Mesothelial cell of epicardium (in vitro differentiated cells): ENCODE measurements at places on chromosomes 7 and 10. TPM values are rescaled to one million over a fixed set of nuclear protein-coding genes. Genes with fewer than 3 reads are reported as not detected.

The CALML5 gene
- 0.42 TPM in 1 of 3 replicates, not detected in the others for total RNA-seq

The RBM20 gene
- 20.5 to 23.3 TPM (median 20.7 TPM) in 3 replicates for total RNA-seq

The PRDX3 gene
- 85.7 to 91.5 TPM (median 86.5 TPM) in 3 replicates for total RNA-seq

GRCh38 chr10:22345301-22346095, at the start of gene SPAG6:
TSS of gene SPAG6 (plus strand) at chr10:22345496. CDS start at chr10:22345612, 116 bp downstream.
- peak; percentile 53 for DNase-seq

GRCh38 chr7:47631711-47632110, 49.8 kb upstream of the TNS3 start:
- no peak for DNase-seq

The LRRC4 gene
- total RNA-seq, result 2.3 to 3.2 TPM (median 2.9 TPM) in 3 replicates

DNA sequence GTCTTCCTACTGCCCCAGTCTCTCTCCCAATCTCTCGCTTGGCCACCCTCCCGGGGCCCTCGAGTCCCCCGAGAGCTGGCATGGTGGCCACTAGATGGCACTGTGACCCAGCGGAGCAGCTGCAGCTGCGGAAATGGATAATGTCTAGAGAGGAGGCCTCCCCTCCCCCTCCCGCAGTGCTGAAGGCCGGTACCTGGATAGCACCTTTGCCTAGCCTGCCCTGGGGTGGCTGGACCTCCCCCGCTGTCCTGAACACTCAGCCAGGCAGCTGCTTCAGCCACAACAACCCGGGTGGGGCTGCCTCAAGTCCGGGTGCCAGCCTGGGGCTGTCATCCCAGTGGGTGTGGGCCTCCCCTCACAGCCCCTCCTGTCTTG, 65.2 kb downstream of the GOLGA7B start:
- peak; percentile 65 for DNase-seq

GRCh38 chr7:142436601-142437000, 178.7 kb upstream of the PRSS58 start:
- DNase-seq, result no peak

GRCh38 chr10:3636356-3637181, 148.4 kb downstream of the KLF6 start:
- DNase-seq, result peak; percentile 44

DNA sequence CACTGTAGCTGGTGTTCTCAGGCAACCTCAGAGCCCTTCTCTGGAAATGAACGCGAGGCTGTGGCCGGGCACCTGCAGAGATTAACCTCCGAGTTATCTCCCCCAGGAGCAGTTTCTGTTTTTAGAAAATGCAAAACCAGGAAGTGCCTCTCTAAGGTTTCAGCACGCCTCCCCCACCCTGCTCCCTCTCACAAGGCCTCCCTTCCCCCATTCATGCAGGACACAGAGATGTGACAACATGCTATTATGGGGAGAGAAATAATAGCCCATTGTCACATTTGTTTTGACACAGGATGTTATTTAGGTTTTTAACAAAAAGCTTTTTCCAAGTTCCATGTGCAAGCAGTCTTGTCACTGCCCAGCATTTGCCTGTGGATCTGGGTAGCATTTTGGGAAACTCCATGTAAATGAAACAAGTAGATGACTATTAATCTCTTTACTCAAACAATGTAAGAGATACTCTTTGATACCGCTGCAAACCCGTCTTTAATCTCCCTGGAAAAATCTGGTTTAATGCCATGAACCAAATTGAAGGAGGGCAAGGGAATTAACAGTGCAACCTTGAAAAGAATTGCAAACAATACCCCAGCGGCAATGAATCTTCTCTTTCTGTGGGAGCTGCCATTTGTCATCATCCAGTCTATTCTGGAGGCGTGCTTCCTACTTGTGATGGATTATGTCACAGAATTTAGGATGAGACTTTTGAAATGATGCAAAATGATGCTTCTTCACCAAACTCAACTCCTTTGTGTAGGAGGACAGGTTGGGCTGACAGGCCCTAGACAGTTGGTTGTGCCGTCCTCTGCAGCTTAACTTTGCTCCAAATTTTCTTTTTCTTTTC, 86.5 kb upstream of the NMT2 start:
- DNase-seq, result no peak

GRCh38 chr10:6770846-6771245, 190.8 kb upstream of the PRKCQ start:
- DNase-seq, result no peak

The PHKG1 gene
- total RNA-seq, result 1.7 to 2.6 TPM (median 2.6 TPM) in 3 replicates

DNA sequence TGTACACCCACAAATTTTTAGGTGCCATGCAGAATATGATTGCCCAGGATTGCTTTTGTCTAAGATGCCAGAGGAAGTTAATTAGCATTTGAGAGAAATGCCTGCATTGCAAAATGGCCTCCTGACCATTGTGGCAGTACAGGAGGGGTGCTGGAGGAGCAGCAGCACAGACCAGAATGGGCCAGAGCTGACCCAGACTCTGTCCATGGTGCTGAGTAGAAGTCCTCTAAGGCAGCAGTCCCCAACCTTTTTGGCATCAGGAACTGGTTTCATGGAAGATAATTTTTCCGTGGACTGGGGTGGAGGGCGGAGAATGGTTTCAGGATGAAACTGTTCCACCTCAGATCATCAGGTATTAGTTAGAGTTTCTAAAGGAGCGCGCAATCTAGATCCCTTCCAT, 217.8 kb upstream of the AGK start:
- DNase-seq, result no peak
